ELR (cell line): ENCODE measurements at places on chromosomes 5 and 9.
A peak's percentile ranks its signal among the peaks of the same experiment; 100 is the strongest.

DNA sequence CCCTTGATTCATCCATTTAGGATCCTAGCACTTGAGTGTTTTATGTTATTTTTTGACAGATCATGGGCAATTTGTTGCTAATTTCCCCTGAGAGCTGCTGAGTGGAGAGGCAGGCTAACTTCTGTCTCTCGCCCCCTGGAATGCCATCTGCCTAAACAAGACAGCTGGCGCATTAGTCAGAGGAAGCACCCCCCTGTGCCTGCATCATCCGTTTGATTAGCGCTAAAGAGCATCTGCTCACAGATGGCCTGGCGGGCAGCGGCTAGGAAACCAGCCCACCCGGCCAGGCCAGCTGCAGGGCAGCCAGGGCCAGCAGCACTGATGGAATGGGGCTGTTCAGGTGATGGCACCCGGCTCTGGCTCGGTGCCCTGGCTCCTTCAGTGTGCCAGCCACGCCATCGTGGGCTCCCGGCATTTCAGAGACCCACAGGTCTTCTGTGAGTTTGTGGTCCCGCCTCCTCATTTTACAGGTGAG, 22.9 kb upstream of the ASS1 start:
- peak; percentile 89 for DNase-seq

- DNase-seq: no peak
Measured at GRCh38 chr9:19020886-19021455, 12.0 kb downstream of the SAXO1 start.

- no peak for DNase-seq
Measured at GRCh38 chr5:139678751-139679750, 30.9 kb downstream of the CXXC5 start.

GRCh38 chr5:138491284-138491648, 26.0 kb downstream of the EGR1 start:
- no peak for DNase-seq

DNA sequence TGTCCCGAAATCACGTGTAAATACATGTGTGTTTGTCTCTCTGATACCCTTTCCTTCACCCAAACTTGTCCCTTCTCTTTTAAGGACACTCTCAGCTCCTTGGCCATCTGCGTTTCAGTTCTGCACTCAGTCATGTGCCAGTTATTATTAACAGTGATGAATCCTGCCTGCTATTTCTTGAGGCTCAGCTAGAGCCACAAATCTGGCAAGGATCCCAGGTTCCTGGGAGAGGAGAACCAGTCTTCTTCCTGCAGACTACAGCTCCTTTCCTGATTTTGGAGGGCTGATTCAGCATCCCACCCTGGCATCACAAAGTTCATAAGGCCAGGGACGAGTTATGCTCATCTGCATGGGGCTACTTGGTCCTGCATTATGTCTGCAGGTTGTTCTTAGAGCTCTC, 5.6 kb downstream of the MAMDC2 start:
- DNase-seq: peak; percentile 67

GRCh38 chr5:101605700-101606099, 690.4 kb downstream of the SLCO4C1 start:
- DNase-seq: no peak

GRCh38 chr5:176530983-176531901, 6.0 kb downstream of the RNF44 start:
- DNase-seq: peak; percentile 47

GRCh38 chr9:100088202-100088601, 10.6 kb downstream of the ERP44 start:
- DNase-seq: peak; percentile 44

DNA sequence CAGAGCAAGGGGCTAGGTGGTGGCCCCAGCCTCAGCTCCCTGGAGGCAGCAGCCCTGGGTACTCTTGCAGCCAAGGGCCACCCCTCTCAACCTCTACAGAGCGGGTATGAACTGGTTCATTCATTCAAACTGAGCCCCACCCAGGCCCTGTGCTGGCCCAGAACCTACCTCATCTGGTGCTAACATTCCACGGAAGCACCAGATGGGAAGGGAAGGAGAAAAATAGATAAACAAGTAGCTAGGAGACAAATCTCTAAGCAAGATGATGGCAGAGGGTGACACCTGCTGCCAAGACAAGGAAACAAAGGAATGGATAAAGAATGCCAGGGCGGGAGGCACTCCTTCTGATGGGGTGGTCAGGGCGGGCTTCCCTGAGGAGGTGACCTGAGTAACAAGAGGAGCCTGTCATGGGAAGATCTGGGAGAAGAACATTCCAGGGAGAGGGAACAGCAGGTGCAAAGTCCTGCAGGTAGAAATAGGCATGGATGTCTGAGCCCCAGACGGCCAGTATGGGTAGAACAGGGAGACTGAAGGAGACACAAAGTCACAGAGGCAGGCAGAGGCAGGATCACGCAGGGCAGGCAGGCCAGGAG, 6.1 kb downstream of the ST6GALNAC4 start:
- peak; percentile 51 for DNase-seq

DNA sequence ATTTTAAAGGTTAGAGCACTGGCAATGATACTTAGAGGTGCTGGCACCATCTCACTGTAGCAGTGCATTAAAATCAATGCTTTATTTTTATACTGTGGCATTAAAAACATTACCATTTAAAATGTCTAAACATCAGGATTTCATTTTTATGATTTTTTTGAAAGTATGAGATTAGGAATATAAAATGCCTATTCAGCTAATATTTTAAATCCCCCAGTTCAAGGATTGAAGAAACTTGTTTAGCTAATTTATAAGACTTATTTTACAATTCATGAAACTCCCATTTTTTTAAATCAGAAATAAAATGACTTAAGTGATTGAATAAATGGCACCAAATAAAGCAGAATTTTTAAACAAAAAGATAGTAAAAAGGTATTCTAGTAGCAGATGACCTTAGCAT, 625.6 kb downstream of the RAB3C start:
- no peak for DNase-seq

GRCh38 chr5:55625589-55625909, 86.6 kb downstream of the SLC38A9 start:
- DNase-seq: no peak

DNA sequence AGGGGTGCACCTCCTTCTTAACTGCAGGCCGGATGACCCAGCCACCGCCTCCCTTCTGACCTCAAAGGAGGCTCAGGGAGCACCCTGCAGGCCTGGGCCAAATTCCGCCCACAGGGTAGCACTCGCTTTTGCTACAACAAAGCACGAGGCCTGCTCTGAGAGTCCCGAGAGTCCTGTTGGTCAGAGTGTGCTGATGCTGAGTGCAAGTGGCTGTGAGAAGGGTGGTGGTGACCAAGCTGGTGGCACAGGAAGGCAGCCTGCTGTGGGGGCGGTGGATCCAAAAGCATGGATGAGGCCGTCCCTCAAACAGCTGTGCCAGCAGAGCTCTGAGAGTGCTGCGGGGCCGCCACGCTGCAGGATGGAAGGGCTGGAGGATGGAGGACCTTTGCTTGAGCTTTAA, 101.8 kb downstream of the AK8 start:
- DNase-seq: no peak

DNA sequence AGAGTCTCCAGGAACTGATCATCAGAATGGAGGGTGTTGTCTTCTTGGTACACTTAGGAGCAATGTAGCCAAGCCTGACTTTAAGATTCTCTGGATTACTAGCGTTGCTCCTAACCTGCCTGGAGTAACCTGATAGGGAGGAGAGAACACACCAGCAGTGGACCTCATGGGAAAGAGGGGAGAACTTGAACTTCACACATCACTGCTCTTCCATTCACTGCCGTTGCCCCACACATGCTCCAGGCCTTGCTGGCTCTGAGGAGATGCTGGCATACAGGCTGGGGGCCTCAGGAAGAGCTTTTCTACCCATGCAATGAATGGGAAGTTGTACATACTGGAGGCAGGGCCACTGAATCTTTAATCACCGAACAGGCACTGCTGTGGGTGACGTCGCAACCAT, 60.3 kb upstream of the ADAMTS16 start:
- DNase-seq: no peak

DNA sequence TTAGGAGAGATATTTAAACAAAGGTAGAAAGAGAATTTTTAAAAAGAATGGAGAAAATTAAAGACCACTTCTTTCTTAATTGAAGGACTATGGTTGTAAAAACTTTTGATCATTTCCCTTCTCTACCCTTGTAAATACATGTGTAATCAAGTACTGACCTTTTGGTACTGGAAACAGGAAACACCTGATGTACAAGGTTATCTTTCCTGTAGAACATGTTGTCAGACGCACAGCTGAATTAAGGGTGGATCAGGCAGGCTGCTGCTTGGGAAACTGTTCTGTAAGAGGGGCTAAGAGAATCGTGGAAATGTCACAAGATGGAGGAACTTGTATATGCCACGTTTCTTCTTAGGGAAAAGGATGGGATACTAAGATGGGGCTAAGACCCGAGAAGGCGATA, 341.6 kb downstream of the ZNF608 start:
- no peak for DNase-seq

GRCh38 chr5:167755420-167755819, 536.0 kb upstream of the WWC1 start:
- DNase-seq: no peak

DNA sequence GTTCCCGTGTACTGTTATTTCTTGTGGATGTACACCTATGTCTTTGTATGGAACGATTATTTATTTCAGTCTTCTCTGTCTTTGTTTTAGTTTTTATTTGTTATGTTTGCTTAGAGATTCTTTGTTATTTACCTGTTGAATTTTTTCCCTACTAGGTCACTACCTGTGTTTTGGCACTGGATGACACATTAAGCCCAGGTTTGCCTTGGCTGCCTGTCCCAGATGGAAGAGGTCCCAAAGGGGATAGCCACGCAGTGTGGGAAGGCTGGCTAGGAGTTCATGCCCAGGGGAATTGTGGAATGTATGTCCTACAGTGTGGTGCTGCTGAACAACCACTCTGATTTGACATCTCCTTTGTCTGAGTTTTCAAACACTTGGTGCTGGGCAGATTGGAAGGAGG, 15.6 kb upstream of the SLC36A2 start:
- DNase-seq: no peak

DNA sequence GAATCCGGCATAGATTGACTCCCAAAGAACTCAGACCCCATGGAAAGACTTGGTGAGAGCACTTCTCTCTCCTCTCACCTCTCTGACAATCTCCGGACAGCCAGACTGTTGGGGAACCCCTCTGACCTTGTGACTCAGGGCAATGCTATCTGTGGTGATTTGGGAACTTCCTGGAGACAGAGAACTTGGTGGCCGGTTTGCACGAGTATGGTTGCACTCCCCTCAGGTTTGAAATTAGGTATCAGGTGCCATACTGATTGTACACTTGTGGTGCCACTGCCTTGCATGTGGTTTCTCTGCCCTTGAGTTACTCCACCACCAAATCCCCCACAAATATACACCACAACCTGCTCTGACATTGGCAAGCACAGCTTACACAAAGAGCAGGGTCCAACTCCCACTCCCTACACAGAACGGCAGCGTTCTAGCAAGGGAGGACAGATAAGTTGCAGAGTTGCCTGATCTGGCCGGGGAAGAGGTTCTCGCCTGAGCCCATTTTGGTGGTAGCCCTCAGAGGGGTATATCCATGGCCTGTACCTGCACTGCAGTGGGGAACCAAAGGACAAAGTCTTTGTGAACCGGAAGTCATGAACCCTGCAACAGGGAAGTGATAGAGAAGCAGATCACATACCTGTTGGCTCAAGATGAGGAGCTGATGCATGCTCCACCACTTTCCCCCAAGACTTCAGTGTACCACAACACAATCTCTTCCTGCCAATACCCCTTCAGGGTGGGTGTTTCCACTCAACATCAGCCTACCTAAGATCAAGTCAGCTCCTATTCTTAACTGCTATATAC, 255.1 kb downstream of the MCTP1 start:
- DNase-seq: peak; percentile 37

DNA sequence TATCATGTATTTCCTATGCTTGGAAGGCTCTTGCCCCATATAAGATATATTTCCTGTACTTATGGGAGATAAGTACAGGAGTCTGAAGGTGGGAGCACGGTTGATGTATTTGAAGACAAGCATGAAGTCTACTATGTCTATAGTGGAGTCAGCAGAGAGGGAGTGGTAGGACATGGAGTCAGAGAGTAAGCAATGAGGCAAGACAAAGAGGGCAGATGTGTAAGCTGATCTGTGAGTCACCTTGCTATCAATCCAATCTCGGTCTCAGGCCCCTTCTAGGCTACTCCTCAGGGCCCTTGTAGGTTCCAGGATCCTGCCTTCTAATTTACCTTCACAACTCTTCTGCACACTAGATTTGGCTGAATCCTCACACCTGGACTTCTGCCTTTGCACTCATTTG, 105.5 kb downstream of the MACIR start:
- DNase-seq: peak; percentile 68

- DNase-seq: peak; percentile 53
Measured at GRCh38 chr9:100352201-100352726, 478 bp downstream of the TEX10 start.

DNA sequence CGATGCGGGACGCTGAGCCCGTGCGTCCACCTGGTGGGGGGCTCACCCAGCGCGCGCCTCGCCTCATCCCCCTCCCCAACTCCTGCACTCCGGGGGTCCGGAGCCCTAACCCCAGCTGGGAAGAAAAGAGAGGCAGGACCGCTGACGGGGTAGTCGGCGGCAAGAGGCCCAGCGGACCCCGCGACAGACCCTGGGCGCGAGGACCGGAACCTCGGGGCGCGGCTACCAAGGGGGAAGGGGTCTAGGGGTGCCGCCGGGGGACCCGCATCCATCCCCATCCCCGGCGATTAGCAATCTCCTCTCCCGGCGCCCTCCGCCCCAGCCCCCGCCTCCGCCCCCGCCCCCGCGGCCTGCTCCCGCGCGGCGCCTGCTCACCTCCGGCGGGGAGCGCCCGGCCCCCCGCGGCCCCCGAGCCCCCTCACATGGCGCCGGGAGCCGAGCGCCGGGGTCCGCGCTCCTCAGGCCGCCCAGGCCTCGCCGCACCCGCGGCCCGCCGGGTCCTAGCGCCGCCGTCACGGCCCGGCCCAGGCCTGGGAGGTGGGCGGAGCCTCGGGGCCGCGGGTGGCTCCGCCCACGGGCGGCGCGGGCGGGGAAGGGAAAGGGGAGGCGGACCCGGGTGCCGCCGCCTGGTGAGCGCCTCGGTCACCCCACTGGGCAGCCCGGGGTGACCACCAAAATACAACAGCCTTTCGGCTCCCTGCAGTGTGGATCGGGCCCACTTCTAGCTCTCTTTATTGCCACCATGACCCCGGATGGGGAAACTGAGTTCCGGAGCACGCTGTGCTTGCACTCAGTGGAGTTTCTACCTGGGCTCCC, at the start of gene ST6GALNAC6:
ST6GALNAC6 (minus strand) TSS at position 476 of the 816 bp plus-strand sequence. CDS start 1,622 bp downstream, outside the sequence.
- peak; percentile 77 for DNase-seq

- DNase-seq: peak; percentile 38
Measured at GRCh38 chr5:127229185-127229889, 61.3 kb upstream of the MEGF10 start.

GRCh38 chr5:11062397-11062796, 301.4 kb upstream of the DAP start:
- DNase-seq: peak; percentile 2

DNA sequence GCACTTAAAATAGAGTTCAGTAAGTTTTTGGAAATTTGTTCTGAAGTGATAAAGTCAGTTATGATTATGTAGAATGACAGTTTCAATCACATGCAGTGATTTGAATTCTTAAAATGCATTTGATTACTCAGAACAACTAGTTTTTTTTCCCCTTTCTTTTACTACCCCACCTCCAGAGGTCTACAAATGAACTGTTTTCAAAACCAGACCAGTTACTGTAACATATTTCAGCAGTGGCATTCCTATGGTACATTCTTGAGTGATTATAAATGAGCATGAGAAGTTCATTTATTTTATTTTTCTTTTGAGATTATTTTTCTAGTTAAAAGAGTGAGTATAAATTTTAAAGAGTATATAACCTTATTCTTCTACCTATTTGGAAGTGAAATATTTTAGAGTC, 71.6 kb downstream of the NNT start:
- DNase-seq: no peak

- DNase-seq: no peak
Measured at GRCh38 chr9:126626127-126626925, 12.6 kb downstream of the LMX1B start.

- no peak for DNase-seq
Measured at GRCh38 chr9:131436865-131437271, 43.0 kb downstream of the PRRC2B start.
